H4 (cell line): ENCODE measurements at places on chromosomes 13 and 19. TPM values are rescaled to one million over a fixed set of nuclear protein-coding genes. Genes with fewer than 3 reads are reported as not detected.

Gene GRK1
- not detected in 2 replicates for total RNA-seq

Gene KBTBD6
- total RNA-seq: 3.7 and 5.2 TPM in 2 replicates

Gene RASGRP4
- 0.62 TPM in 1 of 2 replicates, not detected in the other for total RNA-seq

Gene GIPR
- not detected in 2 replicates for total RNA-seq

Gene CEACAM7
- total RNA-seq: not detected in 2 replicates

Gene CNN2
- total RNA-seq: 111 and 123 TPM in 2 replicates

Gene ZNF780B
- 5.9 and 9.8 TPM in 2 replicates for total RNA-seq

Gene PSG11
- total RNA-seq: not detected in 2 replicates

Gene ZIC2
- 0.27 and 0.56 TPM in 2 replicates for total RNA-seq

Gene ZNF426
- 6.7 and 13.1 TPM in 2 replicates for total RNA-seq

Gene GPR183
- 0.14 and 0.17 TPM in 2 replicates for total RNA-seq

Gene HRC
- 0.06 TPM in 1 of 2 replicates, not detected in the other for total RNA-seq

Gene HSD17B14
- total RNA-seq: not detected in 2 replicates

Gene APC2
- 0.02 and 1.5 TPM in 2 replicates for total RNA-seq

Gene ZGLP1
- total RNA-seq: 0.18 and 1.8 TPM in 2 replicates

Gene COQ8B
- total RNA-seq: 11.9 and 19.1 TPM in 2 replicates

Gene TEX26
- total RNA-seq: not detected in 2 replicates

Gene XAB2
- 25.0 and 26.7 TPM in 2 replicates for total RNA-seq

Gene FAM124A
- 0.55 and 1.0 TPM in 2 replicates for total RNA-seq

Gene MISP3
- 0.35 and 3.3 TPM in 2 replicates for total RNA-seq

Gene NRTN
- total RNA-seq: 0.06 and 0.23 TPM in 2 replicates

Gene ZNF649
- 11.2 and 11.5 TPM in 2 replicates for total RNA-seq

Gene HS6ST3
- total RNA-seq: 1.6 and 2.4 TPM in 2 replicates

Gene EFNA2
- 1.0 and 3.3 TPM in 2 replicates for total RNA-seq

Gene CALR3
- total RNA-seq: 0.08 and 0.47 TPM in 2 replicates

Gene TUBA3C
- total RNA-seq: not detected in 2 replicates

Gene OR10H1
- total RNA-seq: not detected in 2 replicates

Gene LONP1
- total RNA-seq: 49.1 and 81.4 TPM in 2 replicates

Gene SLAIN1
- total RNA-seq: 1.4 and 2.4 TPM in 2 replicates

Gene TLE6
- 1.5 and 2.7 TPM in 2 replicates for total RNA-seq
